ENCODE measurements at places on chromosomes 6 and 20.
A peak's percentile ranks its signal among the peaks of the same experiment; 100 is the strongest.

GRCh38 chr6:163616452-163616851, 201.9 kb downstream of the QKI start:
- DNase-seq, result no peak

GRCh38 chr20:289693-290083, 862 bp downstream of the C20orf96 start:
- no peak for DNase-seq

DNA sequence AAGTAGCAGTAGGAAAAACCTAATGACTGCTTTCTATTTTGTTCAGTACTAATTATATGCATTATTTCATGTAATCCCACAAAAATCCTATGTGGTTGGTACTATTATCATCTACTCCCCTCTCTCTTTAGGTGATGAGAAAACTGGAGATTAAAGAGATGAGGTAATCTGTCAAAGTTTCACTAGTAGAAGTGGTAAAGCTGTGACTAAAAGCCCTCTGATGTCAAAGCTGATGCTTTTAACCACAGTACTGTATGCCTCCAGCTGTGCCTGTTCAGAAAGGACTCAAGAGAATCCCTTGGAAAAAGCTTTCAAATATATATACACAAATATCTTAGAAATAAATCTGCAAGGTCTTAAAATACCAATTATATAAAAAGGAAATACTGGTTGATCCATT, 38.0 kb downstream of the PHIP start:
- no peak for DNase-seq

DNA sequence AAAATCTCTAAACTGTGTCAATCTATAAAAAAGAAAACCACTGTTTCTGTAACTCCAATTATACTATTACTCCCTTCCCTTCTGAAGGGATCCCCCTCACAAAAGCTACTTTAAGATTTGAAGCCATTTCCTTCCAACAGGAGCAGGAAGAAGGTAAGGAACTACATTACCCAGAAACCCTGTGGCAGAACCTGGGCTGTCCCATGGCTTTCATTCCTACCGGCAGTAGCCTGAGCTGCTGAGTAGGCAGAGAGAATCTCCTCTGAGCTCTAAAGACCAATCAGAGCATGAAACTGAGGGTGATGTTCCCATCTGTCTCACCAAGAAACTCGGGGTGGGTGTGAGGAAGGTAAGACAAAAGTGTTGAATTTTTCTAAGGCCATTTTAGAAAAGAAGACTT, 108.0 kb upstream of the LRFN2 start:
- no peak for DNase-seq

GRCh38 chr6:17707371-17707651, 586 bp upstream of the NUP153 start:
- DNase-seq, result no peak

- DNase-seq, result no peak
These were observed 108.3 kb upstream of the PHACTR1 start for GRCh38 chr6:12608016-12608860.

- DNase-seq, result no peak
These were observed 310.0 kb downstream of the ESR1 start for GRCh38 chr6:152117156-152118133.

- DNase-seq, result no peak
These were observed 20.4 kb upstream of the BMP2 start for GRCh38 chr20:6746901-6747609.

DNA sequence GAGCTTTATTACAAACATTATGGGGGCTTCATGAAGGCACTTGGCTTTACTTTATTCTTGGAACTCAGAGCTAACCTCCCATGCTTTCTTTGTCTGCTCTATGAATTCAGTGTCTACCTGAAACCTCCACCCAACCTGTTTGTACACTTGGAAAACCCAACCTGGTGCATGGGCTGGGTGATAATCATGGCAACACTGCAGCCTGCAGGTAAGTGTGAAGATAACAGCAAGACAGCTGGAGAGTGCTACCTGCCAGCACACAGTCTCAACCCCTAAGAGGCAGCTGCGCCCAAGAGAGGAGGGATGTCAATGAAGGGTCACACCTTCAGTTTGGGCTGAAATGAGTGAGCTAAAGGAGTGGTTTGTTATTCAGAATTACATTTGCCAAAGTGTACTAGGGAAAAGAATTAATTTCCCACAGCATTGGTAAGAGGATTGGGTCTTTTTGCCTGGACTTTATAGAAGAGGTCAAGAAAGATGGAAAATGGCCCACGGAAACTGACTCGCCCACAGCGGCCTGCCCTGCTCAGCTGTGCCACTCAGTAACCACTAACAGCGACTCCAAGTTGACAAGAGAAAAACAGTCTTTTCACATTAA, 24.4 kb downstream of the FOXQ1 start:
- no peak for DNase-seq

DNA sequence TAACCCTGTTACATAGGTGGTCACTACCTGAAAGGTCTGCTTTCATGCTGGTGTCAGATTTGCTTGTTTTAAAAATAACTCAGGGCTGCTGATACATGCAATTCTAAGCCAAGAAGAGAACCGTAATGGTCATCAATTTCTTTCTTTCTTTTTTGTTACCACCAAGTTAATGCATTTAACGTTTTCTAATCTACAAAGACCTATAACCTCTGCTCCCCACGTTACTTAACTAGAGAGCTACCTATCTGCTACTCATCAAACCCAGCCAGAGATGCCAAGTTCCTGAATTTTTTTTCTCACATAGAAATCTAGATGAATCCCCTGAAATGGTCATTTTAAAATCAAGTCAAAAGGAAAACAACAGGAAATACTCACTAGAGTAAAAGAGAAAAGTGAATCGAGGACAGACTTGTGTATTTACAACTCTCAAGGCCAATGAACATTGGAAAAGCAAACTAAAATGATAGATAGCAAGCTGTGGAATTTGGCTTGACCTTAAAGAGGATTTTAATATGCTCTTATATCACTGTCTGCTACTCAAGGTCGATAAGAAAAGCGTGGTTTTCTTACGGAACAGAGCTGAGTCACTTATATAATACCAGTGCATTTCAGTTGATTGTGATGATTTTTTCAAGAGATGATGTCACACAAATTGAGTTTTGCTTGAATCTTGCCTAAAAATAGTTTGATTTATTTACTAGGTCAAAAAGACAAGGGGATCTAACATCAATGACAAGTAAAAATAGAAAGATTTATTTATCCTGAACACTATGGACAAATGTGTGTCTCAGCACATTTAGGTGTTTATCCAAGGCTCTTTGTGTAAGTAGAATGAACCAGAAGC, 67.9 kb downstream of the SGK1 start:
- DNase-seq, result no peak

DNA sequence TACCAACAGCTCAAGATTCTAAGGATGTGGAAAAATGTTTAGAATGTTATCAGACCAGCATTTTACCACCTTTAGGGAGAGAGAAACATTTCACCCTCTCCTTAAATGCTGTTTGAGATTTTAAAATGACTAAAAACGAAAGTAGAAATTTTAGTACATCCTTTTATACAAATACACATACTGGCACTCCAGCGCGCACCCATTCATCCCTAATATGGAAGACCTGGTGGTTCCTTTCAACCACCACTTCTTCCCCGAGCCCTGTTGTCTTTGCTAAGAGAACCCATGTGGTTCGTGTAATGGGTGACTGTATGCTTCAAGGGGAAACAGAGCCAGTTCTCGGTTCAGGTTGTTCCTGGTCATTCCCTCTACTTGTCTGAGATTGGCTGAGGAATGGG, 21.3 kb downstream of the SPATA2 start:
- no peak for DNase-seq

- DNase-seq, result no peak
These were observed 7.5 kb downstream of the FERMT1 start for GRCh38 chr20:6115221-6115895.

DNA sequence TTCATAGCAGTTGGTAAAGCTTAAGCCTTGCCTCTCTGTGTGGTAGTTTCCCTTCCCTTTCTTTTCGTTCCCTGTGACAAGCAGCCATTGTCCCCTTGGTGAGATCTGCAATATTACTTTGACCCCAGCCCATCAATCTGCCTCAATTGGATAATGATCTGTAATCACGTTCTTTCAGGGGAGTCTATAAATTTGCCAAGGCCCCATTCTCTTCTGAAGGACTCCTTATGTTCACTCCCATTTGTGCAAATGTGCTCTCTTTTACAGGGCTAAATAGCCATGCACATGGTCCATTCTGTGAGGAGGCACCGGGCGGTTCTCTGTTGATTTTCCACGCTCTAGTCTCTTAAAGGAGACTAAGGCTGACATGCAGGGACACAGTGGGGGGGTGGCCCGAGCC, 660.4 kb upstream of the SLC35B3 start:
- no peak for DNase-seq

- no peak for DNase-seq
These were observed 24.6 kb downstream of the CYP24A1 start for GRCh38 chr20:54148947-54149764.

DNA sequence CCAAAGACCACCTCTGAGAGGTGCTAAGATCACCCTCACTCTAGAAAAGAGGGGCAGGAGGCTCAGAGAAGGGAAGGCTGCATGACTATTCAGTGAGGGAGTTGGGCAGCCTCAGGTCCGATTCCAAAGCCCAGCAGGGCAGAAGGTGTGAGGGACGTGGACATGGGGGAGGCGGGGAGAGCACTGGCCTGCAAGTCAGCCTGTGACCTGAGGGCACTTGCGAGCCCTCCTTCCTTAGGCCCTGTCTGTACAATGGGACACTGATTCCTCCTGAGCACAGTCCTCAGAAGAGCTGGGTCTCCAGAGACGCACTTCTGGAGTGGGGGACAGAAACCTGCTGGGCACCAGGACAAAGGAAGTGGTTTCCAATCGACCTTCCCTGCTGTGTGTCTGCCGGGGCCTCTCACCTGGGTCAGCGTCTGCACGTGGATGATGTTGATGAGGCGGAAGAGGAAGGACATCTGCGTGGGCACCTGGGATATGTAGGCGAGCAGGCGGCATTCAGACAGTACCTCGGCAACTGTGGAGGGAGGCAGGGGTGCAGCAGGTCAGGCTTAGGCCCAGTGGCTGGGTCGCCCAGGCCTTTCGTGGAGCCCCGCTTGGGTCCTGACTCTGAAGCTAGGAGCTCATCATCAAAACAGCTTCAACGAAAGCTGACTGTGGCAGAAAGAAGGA, 48.5 kb downstream of the MYH7B start:
- DNase-seq, result no peak

GRCh38 chr6:80956898-80957297, 795.6 kb downstream of the TENT5A start:
- DNase-seq, result no peak

DNA sequence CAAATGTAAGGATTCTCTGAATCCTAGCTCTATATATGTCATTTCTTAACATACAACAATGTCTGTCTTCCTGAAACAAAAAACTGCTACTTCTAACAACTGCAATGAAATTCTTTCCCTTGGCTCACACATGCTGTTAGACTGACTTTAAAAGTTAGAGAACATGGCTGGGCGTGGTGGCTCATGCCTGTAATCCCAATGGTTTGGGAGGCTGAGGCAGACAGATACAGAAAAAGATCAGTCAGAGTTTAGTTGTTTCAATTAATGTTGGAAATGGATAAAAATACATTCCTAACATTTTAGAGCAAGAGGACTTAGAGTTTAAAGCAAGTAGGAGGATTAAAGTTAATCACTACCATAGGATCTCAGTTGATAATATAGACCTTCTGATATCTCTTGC, 28.7 kb upstream of the KIAA1586 start:
- no peak for DNase-seq

GRCh38 chr6:166221040-166221439, 53.4 kb upstream of the TBXT start:
- no peak for DNase-seq

DNA sequence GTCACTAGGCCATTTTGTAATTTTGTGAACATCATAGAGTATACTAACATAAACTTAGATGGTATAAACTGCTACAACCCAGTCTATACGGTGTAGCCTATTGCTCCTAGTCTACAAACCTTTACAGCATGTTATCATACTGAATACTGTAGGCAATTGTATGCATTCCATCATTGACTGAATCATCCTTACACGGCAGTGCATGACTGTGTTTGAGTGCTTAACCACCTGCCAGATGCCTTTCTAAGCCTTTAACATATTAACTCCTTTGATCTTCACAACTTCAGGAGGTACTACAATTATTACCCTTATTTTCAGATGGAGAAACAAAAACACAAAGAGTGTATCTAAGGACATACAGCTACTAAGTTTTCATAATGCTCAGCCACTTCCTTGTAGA, 14.0 kb downstream of the DPPA5 start:
- no peak for DNase-seq

GRCh38 chr6:98992535-98992934, 44.8 kb upstream of the FBXL4 start:
- no peak for DNase-seq

GRCh38 chr6:158437571-158437970, 122.3 kb upstream of the TMEM181 start:
- DNase-seq, result no peak

- peak; percentile 47 for DNase-seq
These were observed 815 bp downstream of the UTRN start for GRCh38 chr6:144285798-144286502.

- no peak for DNase-seq
These were observed 102.3 kb downstream of the IRF4 start for GRCh38 chr6:493840-494239.

DNA sequence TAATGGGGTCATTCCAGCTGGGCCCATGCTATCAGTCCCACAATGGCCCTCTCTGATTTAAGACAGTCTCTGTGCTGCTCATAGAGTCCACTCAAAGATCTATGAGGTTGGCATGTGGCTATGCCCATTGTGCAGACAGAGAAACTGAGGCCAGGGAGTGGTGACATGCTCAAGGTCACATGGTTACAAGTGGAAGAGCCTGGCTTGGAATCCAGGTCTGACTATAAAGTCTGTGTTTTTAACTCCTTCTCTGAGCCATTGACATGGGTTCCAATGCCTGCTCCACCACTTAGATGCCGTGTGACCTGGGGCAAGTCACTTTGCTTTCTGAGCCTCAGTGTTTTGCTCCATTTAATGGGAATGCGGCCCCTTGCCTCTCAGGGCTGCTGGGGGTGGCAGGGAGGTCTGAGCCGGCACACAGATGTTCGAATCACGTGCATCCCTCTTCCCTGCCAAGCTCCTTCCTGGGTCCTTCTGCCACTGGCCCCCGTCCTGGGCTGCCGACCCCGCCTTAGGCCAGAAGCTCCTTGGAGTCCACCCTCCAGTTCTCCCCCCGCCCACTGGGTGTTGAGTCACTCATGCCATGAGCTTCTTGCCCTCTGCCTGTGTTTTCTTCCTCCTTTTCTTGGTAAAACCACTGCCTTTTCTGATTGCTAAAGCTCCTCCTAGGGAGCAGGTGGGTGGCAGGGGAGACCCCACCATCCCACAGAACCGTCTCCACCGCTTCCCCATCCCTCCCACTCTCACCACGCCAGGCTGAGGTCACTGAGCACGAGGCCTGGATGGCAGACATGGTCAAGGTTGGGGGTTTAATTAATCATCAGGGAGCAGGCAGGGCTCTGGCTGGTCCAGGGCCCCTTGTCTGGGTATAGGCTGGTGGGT, 35.7 kb downstream of the CEBPB start:
- no peak for DNase-seq

GRCh38 chr6:48765352-48765961, 654.5 kb upstream of the PTCHD4 start:
- DNase-seq, result no peak

- DNase-seq, result no peak
These were observed 84.3 kb downstream of the ZHX3 start for GRCh38 chr20:41232973-41233926.
